Suprapubic skin (tissue), 4 donors: ENCODE measurements at places on chromosomes 1 and 21. TPM values are rescaled to one million over a fixed set of nuclear protein-coding genes. Genes with fewer than 3 reads are reported as not detected.

GRCh38 chr1:243364330-243364729 is 108.5 kb downstream of the SDCCAG8 start:
- H3K27ac ChIP-seq = no peak overlapping the region
- H3K36me3 ChIP-seq = no peaks in the 10 kb centered on the region
- no peak overlapping the region for H3K4me3 ChIP-seq
- no peaks in the 10 kb centered on the region for H3K27me3 ChIP-seq

- no peak for DNase-seq
- peaks cover 14% of the 10 kb centered on the region for H3K27me3 ChIP-seq
- H3K4me3 ChIP-seq = no peak overlapping the region
- H3K27ac ChIP-seq = no peak overlapping the region
- H3K4me1 ChIP-seq = no peaks in the 10 kb centered on the region
These were observed 139.9 kb upstream of the KLHDC7A start for GRCh38 chr1:18340787-18341186.

MROH7 gene
- total RNA-seq = 5.7 TPM

YY1AP1 gene
- total RNA-seq = 106 TPM

CASZ1 gene
- total RNA-seq = 168 TPM

RGS13 gene
- 0.34 TPM for total RNA-seq

GRCh38 chr1:94456736-94457135 is 38.5 kb downstream of the ABCD3 start:
- no peak overlapping the region for H3K4me3 ChIP-seq
- no peaks in the 10 kb centered on the region for H3K4me1 ChIP-seq
- peaks cover 29% of the 10 kb centered on the region for H3K36me3 ChIP-seq
- no peaks in the 10 kb centered on the region for H3K27me3 ChIP-seq
- H3K27ac ChIP-seq = no peak overlapping the region

GRCh38 chr1:18077657-18078215 is 29.9 kb upstream of the IGSF21 start:
- no peaks in the 10 kb centered on the region for H3K4me1 ChIP-seq
- H3K27me3 ChIP-seq = peaks cover 38% of the 10 kb centered on the region
- H3K27ac ChIP-seq = no peak overlapping the region
- no peaks in the 10 kb centered on the region for H3K36me3 ChIP-seq
- no peak for DNase-seq

- no peak for DNase-seq
- H3K36me3 ChIP-seq = no peaks in the 10 kb centered on the region
- no peaks in the 10 kb centered on the region for H3K4me1 ChIP-seq
- H3K27me3 ChIP-seq = peaks cover 37% of the 10 kb centered on the region
- no peak overlapping the region for H3K27ac ChIP-seq
These were observed 378.3 kb downstream of the NPHP4 start for GRCh38 chr1:5613900-5614299.

DNA sequence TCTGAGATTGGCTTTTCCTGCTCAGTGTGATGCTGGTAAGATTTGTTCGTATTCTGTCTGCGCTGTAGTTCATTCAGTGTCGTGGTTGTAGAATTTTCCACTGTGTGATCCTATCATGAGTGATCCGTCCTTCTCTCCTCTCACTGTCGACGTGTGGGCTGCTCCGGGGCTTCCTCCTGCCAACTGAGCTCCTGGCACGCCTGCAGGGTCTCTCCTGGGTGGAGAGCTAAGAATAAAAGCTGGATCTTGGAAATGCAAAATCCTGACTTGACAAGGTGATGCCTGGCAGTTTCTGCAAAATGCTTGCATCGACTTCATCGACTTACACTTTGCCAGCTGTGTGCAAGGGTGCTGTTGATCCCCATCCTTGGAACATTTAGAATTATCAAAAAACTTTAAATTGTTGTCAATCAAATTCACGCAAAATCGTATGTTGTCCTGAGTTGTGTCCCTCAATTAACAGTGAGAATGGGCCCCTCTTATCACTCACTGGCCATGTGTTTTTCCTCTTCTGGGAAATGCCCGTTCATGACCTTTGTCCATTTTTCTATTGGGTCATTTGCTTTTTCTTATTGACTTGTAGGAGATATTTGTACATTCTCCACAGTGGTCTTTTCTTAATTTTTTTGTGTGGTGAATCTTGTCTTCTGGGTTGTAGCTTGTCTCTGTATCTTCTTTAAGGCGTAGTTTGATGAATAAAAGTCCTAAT is 125.5 kb downstream of the CRYAA start:
- H3K36me3 ChIP-seq = no peaks in the 10 kb centered on the region
- DNase-seq = no peak
- H3K27me3 ChIP-seq = peaks cover 10% of the 10 kb centered on the region

SPRR2F gene
- total RNA-seq = not detected

- H3K27me3 ChIP-seq = no peaks in the 10 kb centered on the region
- H3K27ac ChIP-seq = no peak overlapping the region
- H3K36me3 ChIP-seq = no peaks in the 10 kb centered on the region
- H3K4me3 ChIP-seq = no peak overlapping the region
- DNase-seq = no peak
These were observed 196.4 kb upstream of the GREM2 start for GRCh38 chr1:240808381-240808780.

NPL gene
- 21.8 TPM for total RNA-seq

GRCh38 chr1:88035578-88035977 is 648.5 kb upstream of the PKN2 start:
- H3K36me3 ChIP-seq = no peaks in the 10 kb centered on the region
- no peak overlapping the region for H3K4me3 ChIP-seq
- no peak overlapping the region for H3K27ac ChIP-seq
- H3K27me3 ChIP-seq = no peaks in the 10 kb centered on the region
- no peak for DNase-seq

- DNase-seq = peak; percentile 94
- H3K4me1 ChIP-seq = peaks cover 42% of the 10 kb centered on the region
- H3K4me3 ChIP-seq = no peak overlapping the region
- H3K36me3 ChIP-seq = no peaks in the 10 kb centered on the region
These were observed 37.3 kb upstream of the COL6A2 start for GRCh38 chr21:46060596-46061061.
